ENCODE measurements at places on chromosomes 7 and 10.

GRCh38 chr10:98344589-98345038, 70.4 kb downstream of the PYROXD2 start:
- no peak for DNase-seq

DNA sequence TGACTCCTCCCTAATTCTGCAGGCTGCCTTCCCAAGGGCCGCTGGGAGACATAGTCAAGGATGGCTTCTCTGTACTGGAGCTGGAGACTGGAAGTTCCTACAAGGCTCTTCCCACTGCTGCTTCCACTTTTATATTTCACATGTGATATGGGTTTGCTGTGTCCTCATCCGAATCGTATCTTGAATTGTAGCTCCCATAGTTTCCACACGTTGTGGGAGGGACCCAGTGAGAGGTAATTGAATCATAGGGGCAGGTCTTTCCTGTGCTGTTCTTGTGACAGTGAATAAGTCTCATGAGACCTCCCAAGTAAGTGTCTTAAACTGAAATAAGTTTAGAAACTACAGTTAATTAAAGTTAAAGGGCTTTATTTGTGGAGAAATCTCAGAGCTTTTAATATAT, 47.0 kb upstream of the BICC1 start:
- DNase-seq, result no peak

DNA sequence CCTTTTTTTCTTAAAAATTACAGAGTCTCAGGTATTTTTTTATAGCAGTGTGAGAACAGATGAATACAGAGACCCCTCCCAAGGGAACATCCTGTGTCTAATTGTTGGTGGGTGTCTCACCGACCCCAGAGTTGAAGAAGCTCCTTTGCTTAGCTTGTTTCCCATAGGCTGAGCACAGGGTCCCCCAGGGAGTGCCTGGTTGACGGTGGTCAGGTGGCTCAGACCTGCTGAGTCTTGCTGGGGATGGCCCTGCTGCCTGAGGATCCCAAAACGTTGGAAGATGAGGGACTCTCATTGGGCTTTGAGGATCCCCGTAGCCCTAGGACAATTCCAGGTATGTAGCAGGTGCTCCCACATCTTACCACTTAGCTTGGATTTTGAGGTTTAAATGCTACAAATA, 19.5 kb downstream of the SCART1 start:
- DNase-seq, result no peak

DNA sequence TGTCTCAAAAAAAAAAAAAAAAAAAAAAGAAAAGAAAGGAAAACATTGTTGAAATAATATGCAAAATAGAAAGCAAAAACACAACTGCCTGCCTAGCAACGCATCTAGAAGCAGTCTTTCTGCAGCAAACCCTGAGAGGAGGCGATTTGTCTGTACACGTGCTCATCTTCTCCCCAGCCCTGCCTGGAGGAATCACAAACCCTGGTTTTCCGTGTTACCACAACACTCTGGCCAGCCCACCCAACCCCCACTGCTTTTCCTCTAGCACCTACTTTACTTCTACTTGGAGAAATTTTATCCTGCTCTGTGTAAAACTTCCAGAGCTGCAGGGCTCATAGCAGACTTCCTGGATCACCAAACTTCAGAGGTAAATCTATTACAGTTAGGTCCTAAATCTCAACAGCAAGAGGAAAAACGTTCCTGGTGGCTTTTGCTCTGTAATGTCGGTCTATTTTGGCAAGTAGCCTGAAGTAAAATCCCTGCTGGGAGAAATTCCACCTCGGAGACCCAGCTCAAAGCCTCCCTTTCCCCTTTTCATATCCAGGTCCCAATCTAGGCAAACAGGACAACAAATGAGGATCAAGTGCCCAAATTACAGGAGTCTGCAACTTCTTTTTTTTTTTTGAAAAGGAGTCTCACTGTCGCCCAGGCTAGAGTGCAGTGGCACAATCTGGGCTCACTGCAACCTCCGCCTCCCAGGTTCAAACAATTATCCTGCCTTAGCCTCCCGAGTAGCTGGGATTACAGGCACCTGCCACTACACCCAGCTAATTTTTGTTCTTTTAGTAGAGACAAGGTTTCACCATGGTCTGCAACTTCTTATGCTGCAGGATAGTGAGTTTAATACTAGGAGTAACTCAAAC, 91.6 kb downstream of the DNMBP start:
- no peak for DNase-seq

GRCh38 chr10:99676426-99676825, 17.1 kb downstream of the ENTPD7 start:
- DNase-seq, result no peak

GRCh38 chr10:71307469-71308085, 11.5 kb upstream of the SLC29A3 start:
- no peak for DNase-seq

DNA sequence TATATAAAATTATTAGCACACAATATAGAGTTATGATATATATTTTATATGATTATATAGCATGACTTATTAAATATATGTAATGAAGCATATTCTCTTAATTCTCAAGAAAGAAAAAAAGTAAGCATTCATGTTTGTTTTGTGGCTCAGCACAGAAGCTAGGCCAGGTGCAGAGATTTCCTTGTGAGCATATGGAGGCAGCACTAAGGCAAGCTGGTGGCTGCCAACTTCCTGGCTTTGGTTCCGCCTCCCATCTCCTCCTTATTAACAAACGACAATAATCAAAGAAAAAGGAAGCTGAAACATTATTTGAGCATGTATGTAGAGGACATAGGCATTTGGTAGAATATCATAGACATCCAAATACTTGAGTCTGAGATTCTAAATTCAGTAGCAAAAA, 130.3 kb downstream of the ST7 start:
- DNase-seq, result no peak

- DNase-seq, result no peak
These were observed 5.1 kb upstream of the ADAMTS14 start for GRCh38 chr10:70666960-70667798.

DNA sequence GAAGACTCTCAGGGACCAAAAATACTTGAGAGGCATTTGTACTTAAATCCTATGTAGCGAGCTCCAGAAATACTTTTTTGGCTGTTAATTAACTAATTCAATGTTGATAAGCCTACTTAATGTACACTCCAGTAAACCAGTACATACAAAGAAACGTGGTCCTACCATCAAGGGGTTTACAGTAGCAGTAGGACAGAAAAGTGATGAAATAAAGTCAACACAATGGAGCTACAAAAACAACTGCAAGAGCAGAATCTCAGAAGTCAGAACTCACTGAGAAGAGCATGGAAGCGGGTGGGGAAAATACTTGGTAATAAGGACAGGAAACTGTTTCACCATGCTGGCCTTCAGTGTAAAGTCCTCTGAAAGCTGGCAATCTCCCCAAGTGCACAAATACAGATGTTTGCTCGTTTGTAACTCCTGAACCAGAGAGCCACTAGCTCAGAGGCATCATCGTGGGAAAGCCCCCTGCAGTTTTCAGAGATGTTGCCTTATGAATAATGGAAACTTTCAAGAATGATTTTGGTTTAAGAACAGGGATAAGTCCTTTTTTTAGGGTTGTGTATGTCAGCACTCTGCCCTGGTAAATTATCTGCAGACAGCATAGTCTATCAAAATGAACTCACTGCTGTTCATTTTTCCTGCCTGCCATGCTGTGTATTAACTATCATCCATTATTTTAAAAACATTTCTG, 233.2 kb downstream of the SORCS1 start:
- no peak for DNase-seq

GRCh38 chr10:70212879-70213278, 20.4 kb downstream of the PPA1 start:
- DNase-seq, result no peak

DNA sequence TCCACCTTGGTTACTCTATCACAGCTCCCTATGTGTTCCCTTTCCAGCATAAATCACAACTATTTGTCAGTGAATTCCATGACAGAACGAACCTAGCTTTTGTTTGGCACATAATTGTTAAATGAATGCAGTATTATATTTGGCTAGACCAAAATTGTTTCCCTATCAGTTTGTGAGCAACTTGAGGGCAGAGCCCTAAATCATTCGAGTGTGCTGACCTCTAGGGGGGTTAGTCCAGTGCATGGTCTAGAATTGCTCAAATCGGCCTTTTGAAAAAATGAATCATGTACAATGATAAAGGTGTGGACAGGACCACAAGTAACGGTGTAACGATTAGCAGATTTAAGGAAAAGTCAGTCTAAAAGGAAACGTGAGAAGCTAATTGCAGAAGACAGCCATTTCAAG, 475 bp upstream of the NRBF2 start:
- DNase-seq, result no peak

DNA sequence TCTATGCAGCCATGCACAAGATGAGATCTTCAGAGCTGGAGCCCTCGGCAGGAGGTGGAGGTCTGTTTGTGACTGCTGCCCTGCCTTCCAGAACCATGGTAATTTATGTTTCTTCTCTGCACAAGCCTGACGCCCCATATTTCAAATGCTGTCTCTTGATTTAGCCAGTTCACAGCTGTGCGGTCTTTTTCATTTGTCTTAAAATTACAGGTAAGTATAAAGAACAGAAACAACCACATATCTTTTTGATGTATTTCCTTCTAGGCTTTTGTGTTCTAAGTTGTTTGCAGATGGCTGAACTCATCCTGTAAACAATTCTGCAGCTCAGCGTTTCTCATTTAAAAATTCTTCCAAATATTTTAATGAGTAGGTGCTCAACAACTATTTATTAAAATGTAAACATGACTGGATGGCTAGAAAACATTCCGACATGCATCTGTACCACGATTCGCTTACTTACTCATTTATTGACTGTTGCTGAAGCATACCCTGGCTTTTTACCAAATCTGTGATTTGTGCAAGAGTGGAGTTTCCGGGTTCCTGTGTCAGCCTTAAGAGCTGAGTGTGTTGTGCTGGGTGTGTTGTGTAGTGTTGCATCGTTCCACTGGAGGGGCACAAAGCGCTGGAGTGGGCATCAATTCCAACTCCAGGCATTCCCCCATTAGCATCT, 58.9 kb downstream of the PIP4K2A start:
- no peak for DNase-seq

GRCh38 chr10:117956972-117957371, 89.8 kb downstream of the RAB11FIP2 start:
- DNase-seq, result no peak

GRCh38 chr7:836429-836828, 4.2 kb downstream of the SUN1 start:
- DNase-seq, result peak; percentile 63

DNA sequence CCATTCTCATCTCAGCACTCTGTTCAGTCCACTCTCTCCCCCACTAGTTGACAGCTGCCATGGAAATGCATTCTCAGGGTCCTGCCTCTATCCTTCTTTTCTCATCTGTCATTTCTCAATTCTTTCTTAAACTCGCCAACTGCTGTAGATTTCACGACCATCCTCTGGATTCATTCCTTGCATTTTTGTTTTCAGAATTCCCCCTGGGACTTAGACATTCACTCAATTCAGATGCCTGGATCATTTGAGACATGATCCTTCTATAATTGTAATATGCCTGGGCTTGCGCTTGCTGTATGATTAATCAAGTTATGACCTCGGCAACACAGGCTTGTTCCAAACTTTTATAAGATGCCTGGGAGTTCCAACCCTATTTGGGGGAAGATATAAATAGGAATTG, 104.5 kb downstream of the RAB11FIP2 start:
- no peak for DNase-seq

Data from Caco-2 (cell line).